GM12892 (cell line): ENCODE measurements at places on chromosomes 5 and 9.
A peak's percentile ranks its signal among the peaks of the same experiment; 100 is the strongest.

DNA sequence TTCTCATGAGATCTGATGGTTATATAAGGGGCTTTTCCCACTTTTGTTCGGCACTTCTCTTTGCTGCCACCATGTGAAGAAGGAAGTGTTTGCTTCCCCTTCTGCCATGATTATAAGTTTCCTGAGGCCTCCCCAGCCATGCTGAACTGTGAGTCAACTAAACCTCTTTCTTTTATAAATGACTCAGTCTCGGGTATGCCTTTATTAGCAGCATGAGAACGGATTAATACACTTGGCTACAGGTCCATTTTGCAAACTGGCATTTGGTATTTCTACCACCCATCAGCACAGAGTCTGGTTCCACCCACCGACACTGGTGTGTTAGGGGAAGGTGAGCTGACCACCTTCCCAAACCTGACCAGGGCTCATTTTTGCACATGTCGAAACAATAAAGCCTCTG is 47.9 kb upstream of the RARS1 start:
- DNase-seq: no peak

DNA sequence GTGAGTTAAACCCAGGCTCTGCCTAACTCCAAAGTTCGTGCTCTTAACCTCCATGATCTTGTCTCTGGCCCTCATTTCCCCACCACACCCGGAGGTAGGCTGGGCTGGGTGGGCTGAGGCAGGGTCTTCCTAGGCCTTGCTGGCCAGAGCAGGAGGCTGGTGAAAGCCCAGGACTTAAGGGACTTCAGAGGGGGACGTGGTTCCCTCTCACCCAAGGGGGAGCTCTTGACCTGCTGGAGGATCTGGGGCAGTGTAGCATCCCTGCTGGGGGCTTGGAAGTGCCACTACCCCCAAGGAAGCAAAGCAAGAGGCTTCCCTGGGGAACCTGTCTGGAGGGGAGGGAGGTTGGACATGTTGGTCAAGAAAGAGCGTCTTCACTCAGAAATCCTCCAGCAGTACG is 14.7 kb downstream of the PITX1 start:
- DNase-seq: no peak

- no peak for DNase-seq
These were observed 46.5 kb downstream of the EPB41L4A start for GRCh38 chr5:112372543-112372942.

GRCh38 chr5:152058267-152058666 is 133.6 kb upstream of the GLRA1 start:
- DNase-seq: no peak

GRCh38 chr5:64050296-64050695 is 88.1 kb upstream of the HTR1A start:
- DNase-seq: no peak

DNA sequence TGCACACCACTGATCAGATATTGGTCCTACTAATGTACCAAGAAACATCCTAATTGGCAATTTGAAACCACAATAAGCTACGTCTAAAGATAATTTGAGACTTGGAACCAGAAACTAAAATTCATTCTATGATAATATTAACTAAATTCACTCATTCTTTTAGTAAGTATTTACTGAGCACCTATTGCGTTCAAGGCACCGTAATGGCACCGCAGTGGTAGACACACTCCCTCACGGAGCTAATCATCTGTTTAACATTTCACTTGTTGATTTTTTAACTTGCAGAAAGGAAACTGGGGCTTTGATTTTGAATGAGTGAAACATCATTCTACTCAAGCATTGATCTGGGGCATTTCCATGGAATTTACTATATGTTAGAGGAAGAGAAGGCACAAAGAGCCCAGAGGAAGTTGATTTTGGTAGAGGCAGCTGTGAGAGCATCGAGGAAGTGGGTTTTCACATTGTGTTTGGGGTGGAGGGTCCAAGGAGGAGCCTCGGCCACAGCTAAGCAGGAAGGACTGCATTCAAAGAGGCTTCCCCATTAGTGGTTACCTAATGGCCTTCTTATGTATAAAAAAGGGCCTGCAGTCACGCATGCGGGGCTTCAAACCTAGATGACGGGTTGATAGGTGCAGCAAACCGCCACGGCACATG is 7.1 kb downstream of the RAPGEF1 start:
- no peak for DNase-seq

DNA sequence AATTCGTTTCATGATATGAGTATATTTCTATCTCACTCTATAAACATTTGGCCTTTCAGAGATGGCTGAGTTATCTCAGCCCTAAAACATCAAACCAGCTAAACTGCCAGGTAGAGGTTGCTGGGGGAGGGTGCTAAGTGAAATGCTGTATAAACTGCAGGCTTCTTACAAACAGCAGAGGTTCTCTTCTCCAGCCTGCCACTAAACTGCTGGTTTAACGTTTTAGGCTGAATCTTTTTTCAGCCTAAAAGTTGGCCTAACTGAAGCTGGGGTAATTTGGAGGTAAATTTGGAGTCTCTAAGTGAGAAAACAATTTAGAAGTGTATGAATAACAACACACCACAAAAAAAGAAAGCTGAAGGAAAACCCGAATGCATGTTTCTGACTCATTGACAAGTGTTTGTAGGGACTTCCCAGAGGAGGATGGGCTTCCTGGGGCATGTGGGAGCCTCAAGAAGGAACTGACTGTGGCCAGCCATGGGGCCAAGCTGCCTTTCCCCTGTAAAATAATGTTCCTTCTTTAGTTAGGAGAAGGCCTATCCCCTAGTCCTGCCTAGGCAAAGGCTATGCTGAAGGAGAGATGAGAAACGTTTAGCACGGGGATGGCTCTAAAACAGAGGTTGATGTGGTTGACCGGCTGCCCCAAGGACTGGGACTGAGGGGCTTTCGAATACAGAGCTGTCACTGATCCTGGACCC is 44.3 kb downstream of the SLC28A3 start:
- no peak for DNase-seq

DNA sequence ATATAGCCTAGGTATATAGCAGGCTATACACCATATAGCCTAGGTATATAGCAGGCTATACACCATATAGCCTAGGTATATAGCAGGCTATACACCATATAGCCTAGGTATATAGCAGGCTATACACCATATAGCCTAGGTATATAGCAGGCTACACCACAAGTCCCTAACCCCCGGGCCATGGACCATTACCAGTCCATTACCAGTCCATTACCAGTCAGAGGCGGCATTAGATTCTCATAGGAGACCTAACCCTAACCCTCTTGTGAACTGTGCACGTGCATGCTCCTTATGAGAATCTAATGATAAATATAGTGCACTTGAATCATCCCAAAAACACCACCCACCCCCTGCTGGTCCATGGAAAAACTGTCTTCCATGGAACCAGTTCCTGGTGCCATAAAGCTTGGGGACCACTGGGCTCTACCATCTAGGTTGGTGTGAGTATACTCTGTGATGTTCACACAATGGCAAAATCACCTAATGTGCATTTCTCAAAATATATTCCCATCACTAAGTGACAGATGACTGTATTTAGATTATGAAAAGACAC is 4.7 kb downstream of the PLIN2 start:
- DNase-seq: no peak

DNA sequence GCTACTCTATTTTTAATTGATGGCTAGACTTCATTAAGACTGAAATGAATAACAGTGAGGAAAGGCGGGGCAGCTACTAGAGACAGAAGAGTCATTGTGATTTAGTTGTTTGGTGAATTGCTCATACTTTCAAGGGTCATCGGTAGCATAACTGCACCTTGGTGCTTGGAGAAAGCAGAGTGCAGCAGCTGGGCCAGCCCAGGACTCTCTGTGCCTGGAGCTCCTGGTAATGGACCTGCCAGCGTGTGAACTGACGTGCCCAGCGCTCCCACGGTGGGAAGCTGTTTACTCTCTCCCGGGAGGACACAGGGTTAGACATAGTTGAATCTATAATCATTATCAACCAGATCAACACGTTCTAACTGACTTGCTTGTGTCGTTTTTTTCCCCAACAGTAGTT is 42.9 kb downstream of the LURAP1L start:
- DNase-seq: no peak

GRCh38 chr5:96412868-96413449 is 20.1 kb downstream of the PCSK1 start:
- DNase-seq: no peak

DNA sequence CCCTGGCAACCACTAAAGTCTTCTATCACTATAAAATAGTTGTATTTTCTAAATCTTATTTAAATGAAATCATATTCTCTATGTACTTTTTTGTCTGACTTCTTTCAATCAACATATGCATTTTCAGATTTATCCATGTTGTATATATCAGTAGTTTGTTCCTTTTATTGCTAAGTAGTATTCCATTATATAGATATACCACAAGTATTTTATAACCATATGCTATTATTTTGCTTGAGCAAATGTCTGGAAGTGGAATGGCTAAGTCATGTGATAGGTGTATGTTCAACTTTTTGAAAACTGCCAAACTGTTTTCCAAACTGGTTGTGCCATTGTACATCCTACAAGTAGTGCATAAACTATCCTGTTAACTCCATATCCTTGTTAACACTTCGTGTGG is 131.1 kb downstream of the CWC27 start:
- no peak for DNase-seq

DNA sequence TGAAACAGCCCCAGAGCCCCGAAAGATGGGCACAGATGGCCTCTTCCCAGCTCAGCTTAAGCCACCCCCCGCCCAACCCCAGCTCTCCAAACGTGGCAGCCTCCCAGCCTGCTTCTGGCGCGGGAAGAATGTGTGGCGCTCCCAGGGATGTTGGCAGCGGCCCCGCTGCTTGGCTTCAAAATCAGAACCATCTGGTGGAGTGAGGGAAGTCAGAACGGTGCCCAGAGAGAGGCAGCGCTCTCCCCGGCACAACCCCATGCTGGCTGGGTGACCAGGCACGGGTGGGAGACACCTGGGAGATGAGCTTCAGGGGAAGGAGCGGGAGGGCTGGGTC is 72.7 kb upstream of the ORM1 start:
- no peak for DNase-seq

DNA sequence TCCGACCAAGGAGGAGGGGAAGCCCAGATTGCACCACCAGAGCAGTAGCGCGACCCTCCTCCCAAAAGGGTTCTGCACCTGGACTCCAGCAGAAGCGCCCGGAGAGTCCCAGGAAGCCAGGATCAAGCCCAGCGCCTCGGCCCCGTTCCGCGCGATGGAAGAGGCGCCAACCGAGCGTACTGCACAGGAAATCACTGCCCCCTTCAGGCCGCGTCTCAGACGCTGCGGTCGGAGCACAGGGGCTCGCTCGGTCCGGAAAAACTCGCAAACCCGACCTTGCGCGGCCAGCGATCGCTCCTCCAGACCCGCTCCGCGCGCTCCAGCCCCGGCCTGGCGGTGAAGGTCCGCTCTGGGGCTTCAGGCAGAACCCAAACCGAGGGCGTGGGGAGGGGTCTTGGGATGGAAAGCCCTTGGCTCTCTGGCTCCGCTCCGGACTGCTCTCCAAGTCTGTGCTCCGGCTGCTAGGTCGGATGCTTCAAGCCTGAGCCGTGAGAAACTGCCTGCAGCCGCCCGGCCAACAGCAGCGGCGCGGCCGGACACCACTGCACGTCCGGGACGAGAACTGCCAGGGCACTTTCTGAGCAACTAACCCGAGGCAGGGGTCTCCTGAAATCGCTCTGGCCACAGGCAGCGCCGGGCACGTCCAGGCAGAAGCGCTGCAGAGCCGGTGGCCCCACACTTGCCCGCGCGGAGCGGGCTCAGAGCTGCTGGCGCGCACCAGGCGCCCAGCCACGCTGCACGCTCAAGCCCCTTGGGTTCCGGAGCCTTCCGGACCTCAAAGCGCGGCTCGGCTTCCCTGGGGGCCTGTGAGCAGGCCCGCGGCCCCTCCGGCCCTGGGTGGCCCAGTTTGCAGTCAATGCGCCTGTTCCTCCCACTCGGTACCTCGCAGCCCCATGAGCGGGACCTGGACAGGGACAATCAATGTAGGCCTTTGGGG is 1.3 kb downstream of the GABBR2 start:
- DNase-seq: peak; percentile 46

DNA sequence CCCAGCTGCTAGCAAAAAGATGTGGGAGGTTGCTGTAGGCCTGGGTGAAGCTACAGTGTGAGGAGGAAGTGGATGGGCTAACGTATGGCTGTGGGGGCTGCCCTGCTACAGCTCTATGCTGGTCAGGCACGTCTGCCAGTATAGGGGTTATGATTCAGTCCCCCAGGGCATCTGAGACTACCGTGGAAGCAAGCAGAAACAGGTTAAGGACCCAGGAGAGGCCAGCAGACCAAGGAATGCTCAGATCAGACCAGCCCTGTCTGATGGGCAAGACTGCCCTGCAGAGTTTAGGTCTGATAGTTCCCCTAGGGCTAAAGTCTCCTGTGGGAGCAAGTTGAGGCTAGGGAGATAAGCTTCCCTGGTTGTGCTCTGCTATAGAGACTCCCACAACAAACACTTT is 416.1 kb upstream of the CTNND2 start:
- DNase-seq: no peak

DNA sequence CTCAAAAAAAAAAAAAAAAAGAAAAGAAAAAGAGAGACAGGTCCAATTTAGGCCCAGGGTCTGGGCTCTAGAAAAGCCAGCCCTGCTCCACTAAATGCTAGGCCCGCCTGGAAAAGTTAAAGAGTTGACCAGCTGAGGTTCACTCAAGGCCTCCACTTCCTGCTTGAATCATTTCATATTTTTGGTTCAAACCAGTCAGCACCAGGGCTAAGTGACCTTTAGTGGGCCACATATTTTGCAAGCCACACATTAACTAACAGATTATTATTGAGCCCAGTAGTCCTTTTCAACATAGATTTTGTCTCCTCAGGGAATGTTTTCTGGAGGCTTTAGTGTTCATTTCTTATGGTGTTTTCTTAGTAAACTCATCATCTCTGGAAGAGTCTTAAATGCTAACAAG is 156.6 kb downstream of the TLR4 start:
- no peak for DNase-seq

DNA sequence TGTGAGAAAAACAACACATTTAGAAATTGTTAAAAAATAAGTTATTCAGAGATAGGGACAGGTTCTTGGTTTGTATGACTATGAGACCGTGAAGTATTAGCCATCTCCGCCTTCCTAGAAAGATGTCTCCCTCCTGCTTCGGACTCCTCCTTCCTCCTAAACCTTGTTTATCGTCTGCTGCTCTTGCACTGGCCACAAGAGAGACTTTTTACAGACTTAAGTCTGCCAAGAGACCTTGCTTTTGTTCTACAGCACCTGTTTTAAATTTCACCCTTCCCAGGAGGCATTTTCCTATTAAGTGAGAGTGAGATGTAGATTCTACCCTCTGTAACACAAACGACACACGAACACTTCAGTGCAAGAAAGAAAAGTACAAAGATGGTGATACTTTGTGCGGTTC is 274.6 kb downstream of the ARHGEF28 start:
- no peak for DNase-seq

GRCh38 chr9:13263511-13263910 is 16.0 kb downstream of the MPDZ start:
- no peak for DNase-seq
